ENCODE measurements at places on chromosomes 16 and 17. TPM values are rescaled to one million over a fixed set of nuclear protein-coding genes. Genes with fewer than 3 reads are reported as not detected.

The SLC47A1 gene
- total RNA-seq, result 1.9 TPM

- no peak for DNase-seq
Measured at GRCh38 chr17:32287804-32288511, 22.3 kb downstream of the RHBDL3 start.

- peak; percentile 32 for DNase-seq
Measured at GRCh38 chr17:57528058-57528451, 217.0 kb downstream of the CCDC182 start.

DNA sequence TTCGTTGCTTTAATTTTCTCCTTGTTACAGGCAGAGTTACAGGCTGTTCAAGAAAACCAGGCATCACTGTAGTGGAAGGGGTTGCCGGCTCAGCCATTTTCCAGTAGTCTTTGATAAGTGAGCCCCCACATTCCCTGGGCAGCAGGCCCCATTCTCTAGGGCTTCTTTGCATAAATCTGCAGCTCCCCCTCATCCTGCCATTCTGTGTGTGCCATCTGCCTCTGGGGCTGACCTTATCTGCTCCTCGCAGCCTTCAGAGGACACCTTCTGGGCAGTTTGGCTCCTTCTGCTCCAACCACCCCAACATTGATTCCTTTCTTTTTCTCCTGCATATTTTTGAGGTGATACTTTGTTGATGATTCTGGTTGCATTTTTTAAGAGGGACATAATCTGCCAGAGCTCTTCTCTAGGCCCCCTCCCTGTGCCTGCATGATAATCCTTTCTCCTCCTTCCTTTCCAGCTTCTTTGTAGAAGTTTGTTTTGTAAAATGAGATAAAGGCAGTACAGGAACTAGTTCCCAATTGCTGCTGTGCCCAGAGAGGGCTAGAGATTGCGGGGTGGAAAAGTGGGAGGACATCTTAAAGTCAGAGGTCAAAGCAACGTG is 17.1 kb downstream of the RND2 start:
- DNase-seq, result peak; percentile 47

- DNase-seq, result no peak
Measured at GRCh38 chr17:64107500-64108236, 22.3 kb downstream of the ERN1 start.

GRCh38 chr17:1626333-1626732 is 2.3 kb downstream of the SLC43A2 start:
- no peak for DNase-seq

DNA sequence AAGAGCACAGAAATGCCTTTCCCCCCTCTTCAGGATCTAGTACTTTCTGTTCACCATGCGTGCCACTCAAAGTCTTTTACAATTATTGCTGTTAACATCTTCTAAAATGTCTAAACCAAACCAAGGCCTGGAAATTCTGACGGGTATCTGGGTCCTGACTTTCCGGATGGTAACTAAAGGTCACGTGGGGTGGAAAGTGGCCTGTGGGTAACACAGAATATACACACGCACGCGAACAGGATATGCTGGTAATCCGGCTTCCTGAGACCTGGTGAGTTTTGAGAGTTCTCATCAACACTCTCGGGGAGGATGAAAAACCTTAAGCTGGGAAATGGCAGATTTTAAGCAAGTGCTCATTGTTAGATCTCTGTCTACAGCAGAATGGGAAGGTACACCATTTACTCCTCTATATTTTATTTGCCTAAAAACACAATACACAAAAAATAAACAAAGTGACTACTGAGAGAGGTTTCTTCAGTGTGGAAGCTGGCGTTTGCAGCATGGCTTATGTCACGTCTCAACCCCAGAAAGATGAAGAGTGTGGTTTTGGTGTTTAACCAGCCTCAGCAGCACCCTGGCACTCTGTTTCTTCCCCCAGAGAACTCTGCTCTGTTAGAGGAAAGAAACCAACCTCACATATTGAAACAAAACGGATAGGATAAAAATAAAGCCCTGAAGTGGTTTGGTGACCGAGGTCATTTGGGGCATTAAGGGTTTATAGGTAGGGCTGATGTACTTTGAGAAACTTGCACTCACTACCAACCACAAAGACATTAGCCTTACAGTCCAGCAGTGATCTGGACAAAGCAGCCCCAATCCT is 37.3 kb downstream of the SMG6 start:
- no peak for DNase-seq

Measured in GM23338 (cell line).